ENCODE measurements at places on chromosomes 16 and 17. TPM values are rescaled to one million over a fixed set of nuclear protein-coding genes. Genes with fewer than 3 reads are reported as not detected.

STX1B gene
- polyA plus RNA-seq: not detected

OR2C1 gene
- not detected for polyA plus RNA-seq

DPEP1 gene
- not detected for polyA plus RNA-seq

DNA sequence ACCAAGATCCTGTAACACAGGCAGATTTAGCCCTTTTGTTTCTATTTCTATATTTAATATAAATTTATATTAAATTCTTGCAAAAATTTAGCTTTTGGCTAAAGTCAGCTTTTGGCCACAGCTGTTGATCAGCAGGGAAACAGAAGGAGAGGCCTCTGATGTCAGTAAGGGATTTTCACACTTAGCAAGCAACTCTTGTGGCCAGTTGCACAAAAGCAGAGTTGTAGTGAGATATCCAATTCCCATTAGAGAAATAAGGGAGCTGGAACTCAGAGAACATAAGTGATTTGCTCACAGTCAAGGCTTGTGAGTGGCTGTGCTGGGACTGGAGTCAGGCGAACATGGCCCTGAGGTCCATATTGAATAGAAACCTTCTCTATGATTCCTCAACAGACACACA is 16.7 kb upstream of the HEATR6 start:
- no peak for DNase-seq

- no peak for DNase-seq
Observed at GRCh38 chr16:27787665-27788064, 237.7 kb downstream of the KATNIP start.

DNA sequence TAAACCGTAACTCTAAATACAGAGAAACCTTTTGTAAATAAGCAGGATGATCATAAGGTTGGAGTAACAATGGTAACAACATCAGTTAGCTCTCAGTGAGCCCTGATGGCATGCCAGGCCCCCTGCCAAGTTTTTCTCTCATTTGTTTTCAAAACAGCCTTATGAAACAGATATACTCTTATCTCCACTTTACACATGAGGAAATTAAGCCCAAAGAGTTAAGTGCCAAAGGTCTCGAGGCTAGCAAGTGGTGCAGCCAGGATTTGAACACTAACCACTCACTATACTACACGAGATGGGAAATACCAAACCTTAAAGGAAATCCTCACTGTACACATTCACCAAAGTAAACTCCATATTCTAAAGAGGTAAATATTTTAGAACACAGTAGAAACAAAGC is 15.0 kb downstream of the USP31 start:
- no peak for DNase-seq

GRCh38 chr17:82570277-82570676 is 50.7 kb downstream of the FOXK2 start:
- no peak for DNase-seq

GRCh38 chr16:10937068-10937859 is 5.0 kb downstream of the DEXI start:
- no peak for DNase-seq

GRCh38 chr17:36979565-36979941 is 30.8 kb downstream of the AATF start:
- no peak for DNase-seq
